ENCODE measurements at places on chromosomes 16 and 17. TPM values are rescaled to one million over a fixed set of nuclear protein-coding genes. Genes with fewer than 3 reads are reported as not detected.

CCL4L2 gene
- 12.2 TPM for total RNA-seq

SNAI3 gene
- total RNA-seq, result 2.5 TPM

PLCD3 gene
- total RNA-seq, result 69.7 TPM

C16orf54 gene
- not detected for total RNA-seq

CCT6B gene
- 2.6 TPM for total RNA-seq

GID4 gene
- 8.2 TPM for total RNA-seq

UQCRC2 gene
- total RNA-seq, result 144 TPM

RFWD3 gene
- total RNA-seq, result 10.0 TPM

TXNL4B gene
- 10.0 TPM for total RNA-seq

ENPP7 gene
- 22.2 TPM for total RNA-seq

HSD11B2 gene
- 1.6 TPM for total RNA-seq

ADAD2 gene
- not detected for total RNA-seq

CRHR1 gene
- total RNA-seq, result not detected

BAIAP3 gene
- total RNA-seq, result 3.0 TPM

UBE2O gene
- 14.6 TPM for total RNA-seq

ARL17B gene
- 9.0 TPM for total RNA-seq

AGRP gene
- total RNA-seq, result 1.9 TPM

TNK1 gene
- total RNA-seq, result 8.4 TPM
